ENCODE measurements at places on chromosomes 7 and 10.

- DNase-seq, result no peak
Observed at GRCh38 chr7:13748998-13749397, 240.5 kb downstream of the ETV1 start.

DNA sequence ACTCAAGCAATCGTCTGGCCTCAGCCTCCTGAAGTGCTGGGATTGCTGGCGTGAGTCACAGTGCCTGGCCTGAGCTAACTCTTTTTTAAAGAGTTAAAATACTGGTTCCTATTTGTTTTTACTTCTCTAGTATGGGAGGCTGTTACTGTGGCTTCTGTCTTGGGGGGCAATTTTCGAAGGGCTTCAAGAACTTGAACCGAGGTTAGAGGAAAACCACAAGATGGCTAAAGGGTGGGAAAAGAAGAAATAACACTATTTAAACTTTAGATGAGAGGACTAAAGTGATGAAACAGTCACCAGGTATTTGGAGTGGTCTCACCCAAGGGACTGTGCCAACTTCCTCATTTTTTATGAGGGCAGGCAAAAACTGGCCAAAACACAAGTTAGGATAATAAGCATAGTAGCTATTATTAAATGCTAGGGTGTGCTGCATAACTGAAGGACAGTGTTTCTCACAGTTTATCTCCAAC lies 17.8 kb downstream of the MET start:
- no peak for DNase-seq

DNA sequence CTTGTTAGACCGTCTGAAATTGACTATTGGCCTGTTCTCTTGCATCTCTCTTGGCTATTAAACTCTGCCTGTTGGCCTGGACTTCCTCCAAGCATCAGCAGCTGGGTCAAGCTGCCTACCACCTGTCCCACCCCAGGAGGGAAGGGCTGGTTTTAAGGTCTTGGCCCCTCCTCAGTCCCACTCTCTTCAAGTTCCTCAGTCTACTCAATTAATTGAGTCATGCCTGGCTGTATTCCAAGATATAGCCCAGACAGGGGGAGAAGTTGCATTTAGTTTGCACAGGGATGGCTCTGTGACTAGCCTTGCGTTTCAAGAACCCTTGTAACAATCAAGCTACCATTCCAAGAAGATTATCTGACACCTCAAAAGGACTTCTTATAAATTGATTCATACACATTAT lies 113.8 kb upstream of the GLI3 start:
- DNase-seq, result no peak

DNA sequence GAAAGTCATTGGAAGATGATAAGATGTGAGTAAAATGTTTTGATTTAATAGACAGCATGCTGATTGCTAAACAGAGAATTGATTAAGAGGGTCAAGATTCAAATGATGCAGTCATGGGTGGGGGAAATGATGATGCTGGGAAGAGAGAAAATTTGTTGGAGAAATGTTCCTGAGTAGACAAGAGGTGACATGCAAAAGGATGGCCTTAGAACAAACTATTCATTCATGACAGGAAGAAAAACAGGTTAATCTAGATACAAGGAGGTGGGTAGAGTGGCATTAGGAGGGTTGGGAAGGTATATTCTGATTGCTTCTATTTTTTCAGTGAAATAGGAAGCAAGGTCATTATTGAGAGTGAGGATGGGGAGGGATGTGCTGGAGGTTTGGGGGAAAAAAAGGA lies 146.7 kb downstream of the SEM1 start:
- no peak for DNase-seq

DNA sequence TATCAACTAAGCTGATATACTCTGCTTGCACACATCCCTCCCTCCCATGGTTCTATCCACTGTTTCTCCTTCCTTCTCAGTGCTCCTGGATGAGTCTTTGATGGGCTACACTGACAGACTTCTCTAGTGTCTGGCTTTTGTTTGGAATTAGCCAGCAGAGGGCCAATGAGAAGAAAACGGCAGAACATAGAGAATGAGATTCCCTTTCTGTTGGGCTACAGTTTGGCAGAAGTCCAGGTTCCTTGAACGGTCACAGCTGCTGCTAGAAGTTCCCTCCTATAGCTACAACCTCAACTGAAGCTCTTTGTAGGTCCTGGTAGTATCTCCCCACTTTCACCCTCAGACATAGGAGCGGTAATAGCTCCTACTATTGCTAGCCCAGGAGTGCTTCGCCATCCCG lies 251.1 kb upstream of the LRRN3 start:
- no peak for DNase-seq

GRCh38 chr10:116178086-116178605 lies 94.9 kb downstream of the GFRA1 start:
- no peak for DNase-seq

GRCh38 chr7:26007510-26007909 lies 144.5 kb upstream of the NFE2L3 start:
- no peak for DNase-seq

DNA sequence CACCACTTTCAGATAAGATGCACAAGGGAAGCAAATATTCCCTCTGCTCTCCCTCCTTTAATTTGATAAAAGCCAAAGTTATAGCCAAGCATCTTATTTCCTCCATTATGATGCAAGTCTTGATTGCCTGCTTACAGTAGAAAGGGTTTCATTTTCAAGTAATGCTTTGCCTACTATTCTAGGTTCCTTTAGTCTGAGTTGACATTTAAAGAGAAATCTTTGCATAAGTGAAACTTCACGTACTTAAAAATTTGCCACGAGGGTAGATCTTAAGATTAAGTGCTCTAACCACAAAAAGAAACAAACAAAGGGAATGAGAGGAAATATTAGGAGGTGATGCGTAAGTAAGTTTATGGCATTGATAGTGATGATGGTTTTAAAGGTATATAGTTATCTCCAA lies 78.1 kb upstream of the VWDE start:
- DNase-seq, result no peak

- no peak for DNase-seq
Observed at GRCh38 chr10:103852189-103852711, 3.1 kb downstream of the SH3PXD2A start.

DNA sequence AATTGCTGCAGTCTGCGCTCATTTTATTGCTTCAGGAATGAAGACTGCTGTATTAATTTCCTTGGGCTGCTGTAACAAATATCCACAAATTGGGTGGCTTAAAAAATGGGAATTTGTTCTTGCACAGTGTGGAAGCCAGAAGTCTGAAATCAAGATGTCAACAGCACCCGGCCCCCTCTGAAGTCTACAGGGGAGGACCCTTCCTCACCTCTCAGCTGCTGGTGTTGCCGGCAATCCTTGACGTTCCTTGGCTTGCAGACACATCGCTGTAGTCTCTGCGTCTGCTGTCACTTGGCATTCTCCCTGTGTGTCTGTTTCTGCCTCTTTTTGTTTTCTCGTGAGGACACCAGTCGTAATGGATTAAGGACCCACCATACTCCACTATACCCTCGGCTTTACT lies 166.2 kb downstream of the PTPN20 start:
- no peak for DNase-seq

- no peak for DNase-seq
Observed at GRCh38 chr7:3558400-3558799, 257.3 kb downstream of the SDK1 start.

DNA sequence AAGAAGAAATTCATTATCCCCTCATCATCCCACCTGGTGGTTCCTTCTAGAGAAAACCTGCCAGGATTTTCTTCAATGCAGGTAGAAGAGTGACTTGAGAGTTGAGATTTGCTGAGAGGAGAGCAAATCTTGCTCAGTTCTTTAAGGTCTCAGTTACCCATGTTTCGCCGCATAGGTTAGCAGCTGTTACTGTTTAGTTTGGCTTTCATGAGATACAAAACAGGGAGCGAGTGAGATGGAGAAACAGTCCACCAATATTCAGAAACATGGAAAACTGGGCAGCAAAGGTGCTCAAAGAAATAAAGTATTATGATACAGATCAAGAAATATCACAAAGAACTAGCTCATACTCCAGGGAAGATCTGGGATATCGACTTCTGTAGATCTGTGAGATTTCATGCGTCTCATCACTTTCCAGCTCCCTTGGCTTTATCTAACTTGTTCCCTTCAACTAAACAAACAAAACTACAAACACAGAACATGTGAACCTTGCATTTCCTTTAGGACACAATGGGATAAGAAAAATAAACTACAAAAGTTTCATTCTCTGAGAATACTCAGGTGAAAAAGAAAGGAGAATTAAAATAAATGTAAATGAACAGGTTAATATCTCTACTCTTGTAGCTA lies 63.4 kb downstream of the AKR1C4 start:
- no peak for DNase-seq

GRCh38 chr7:16657656-16658279 lies 11.8 kb downstream of the BZW2 start:
- no peak for DNase-seq

DNA sequence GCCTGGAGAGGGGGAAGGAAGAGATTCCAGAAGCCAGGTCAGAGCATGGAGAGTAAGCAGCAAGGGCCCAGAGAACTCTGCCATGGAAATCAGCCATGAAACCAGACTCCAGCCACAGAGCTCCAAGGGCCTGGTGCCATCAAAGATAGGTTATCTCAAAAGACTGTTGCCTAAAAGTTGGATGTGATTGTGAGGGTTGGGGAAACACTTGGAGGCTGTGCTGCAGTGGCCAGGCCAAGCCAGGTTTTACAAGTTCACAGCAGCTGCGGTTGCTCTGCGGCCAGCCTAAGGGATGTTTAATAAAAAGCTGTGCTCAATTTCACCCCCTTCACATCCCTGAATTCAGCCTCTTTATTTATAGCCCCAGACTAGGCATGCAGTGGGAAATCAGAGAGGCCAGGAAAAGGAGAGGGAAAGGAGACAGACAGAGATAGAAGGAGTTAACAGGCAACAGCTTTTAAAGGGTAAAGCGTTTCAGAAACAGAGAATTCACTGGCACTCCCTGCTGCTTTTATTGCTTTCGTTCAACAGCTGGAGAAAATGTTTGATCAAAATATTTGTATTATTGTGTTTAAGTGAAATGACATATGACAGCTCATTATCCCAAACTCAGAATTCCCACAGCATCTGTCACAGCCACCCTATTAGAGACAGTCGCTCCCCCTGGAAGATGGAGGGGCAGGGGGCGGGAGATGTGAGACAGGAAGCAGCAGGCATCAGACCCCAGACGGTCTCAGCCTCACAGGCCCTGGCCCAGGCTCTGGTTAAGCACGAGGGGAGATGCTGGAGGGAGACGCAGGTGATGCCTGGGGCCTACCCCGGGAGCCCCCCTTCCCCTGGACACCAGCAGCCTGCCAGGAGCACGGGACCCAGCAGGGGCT lies 140.1 kb downstream of the GLI3 start:
- DNase-seq, result no peak

Data from naive thymus-derived CD4-positive, alpha-beta T cell (primary cell).